ACHN (cell line): ENCODE measurements at places on chromosomes 7 and 10.

DNA sequence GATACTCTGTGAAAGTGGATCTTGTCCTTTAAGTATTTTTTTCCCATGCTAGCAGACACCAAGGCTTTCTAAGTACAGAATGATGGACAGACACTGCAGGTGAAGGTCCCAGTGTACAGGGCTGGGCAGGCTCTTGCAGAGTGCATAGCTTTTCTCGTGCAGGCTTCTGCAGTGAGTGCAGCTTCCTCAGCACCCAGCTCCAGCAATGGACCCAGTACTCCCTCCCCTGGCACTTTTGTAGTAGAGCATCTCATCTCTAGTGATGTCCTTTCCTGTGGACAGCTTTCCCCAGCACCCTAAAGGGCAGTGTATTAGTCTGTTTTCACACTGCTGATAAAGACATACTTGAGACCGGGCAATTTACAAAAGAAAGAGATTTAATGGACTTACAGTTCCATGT lies 104.3 kb downstream of the CUL2 start:
- DNase-seq = peak; percentile 22

- no peak for DNase-seq
Observed at GRCh38 chr7:130350945-130351790, 6.6 kb downstream of the CPA5 start.

GRCh38 chr10:69093933-69094332 lies 6.0 kb downstream of the SRGN start:
- DNase-seq = peak; percentile 51

- DNase-seq = peak; percentile 81
Observed at GRCh38 chr10:33008499-33009243, 50.6 kb upstream of the ITGB1 start.

- DNase-seq = peak; percentile 28
Observed at GRCh38 chr10:69869291-69869961, 67.7 kb downstream of the COL13A1 start.

GRCh38 chr10:101601541-101601940 lies 13.4 kb downstream of the DPCD start:
- DNase-seq = no peak

DNA sequence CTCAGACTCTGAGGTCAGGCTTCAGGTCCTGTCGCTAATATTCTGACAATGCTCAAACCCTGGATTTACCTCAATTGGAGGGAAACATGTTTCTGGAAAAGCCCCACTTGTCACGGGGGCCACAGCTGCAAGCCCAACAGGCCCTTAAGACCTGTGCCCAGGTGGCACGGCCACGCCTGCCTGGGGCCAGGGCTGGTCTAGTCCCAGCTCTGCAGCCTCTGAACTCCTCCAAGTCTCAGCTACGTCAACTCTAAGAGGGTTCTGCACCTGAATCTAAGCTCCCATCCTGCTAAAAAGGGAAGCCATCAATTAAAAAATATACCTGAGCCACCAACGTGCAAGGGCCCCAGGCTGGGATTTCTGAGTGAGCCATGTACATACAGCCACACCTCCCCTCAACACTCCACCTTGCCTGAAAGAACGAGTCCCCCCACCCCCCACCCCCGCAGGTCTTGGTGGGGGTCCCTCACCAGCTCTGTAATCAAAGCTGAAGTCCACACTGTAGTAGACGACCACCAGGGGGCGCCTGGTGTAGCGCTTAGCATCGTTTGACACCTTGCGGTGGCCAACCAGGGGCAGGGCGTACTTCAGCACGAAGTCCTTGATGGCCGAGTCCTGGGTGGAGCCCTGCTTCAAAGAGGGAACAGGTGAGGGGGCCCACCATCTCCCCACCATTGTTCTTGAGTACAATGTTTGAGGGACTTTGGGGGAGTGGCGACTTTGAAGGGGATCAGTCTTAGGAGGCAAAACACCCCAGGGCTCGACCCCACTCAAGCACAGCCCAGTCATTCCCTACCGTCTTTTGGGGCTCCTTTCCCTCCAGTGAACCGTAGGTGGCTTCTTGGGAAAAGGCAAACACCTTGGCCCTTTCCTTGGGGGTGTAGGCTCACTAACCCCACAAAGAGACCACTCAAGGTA lies 22.6 kb downstream of the PDIA4 start:
- peak; percentile 73 for DNase-seq

GRCh38 chr7:20700453-20701227 lies 85.2 kb downstream of the ABCB5 start:
- DNase-seq = no peak

DNA sequence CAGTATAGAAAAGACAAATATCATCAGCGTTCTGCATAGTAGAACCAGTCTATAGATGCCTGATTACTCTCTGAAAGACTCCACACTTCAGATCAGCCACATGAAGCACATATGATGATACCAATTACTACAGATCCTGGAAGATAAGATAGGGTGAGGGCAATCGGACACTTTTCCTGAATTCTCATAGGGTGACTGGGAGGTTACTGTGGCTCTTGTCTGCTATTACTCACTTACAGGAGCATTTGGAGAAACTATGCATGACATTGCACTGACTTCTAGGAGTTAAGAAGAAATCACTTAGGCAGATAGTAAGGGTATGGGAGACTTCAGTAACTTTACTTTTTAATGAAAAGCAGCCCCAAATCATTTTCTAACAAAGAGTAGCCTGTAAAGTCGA lies 1140.9 kb downstream of the XPNPEP1 start:
- DNase-seq = no peak

- DNase-seq = no peak
Observed at GRCh38 chr10:124221356-124222317, 128.2 kb upstream of the CHST15 start.

DNA sequence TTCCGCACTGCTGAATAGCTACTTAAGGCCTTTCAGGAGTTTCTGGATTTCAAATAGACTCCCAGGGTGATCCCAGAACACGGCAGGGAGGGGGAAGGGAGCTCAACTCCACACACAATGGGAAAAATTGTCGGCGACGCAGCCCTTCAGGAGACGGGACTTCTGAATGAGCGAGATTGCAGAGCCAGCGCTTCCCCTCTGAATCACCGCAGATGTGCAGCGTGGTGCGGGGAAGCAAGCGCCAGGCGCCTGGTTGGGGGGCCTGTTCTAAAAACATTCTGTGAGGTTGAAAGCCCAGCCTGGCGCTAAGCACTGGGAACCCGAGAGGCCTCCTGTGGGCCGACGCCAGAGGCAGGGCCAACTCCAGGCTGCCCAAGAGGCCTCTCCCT lies 163.3 kb downstream of the MAD1L1 start:
- no peak for DNase-seq

DNA sequence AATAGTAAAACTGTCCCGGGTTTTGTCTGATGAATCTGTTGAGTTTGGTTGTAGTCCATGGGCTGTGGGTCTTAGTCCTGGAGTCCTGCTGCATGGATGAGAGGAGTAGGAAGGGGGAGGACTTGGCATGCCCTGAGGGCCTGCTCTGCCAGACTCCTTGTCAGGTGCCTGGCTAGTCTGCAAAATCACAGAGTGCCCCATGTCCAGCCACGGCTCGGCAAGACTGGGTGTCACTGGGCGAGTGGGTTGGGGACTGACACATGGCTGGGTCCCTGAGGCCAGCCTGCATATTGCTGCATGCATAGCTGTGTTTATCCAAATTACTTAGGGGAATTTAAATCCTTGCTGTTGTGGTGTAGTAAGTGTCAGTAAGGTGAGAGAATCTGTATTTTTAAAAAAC lies 9.7 kb downstream of the MINDY4 start:
- no peak for DNase-seq

DNA sequence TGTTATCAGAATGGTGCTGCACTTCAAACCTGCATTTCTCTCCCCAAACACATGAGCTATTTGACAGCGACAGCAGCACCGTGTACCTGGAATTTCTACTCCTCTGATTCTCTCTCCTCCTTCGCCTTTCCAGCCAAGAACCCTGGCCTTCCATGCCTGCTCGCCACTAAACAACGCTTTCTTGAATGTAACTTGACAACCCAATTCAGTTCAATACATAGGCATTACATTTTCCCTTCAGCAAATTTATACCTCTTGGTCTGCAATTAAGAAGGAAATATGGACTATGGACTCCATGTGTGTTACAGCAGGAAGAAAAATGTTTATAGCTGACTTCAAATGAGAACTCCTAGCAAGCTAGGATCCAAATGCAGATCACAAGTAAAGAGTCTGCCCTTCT lies 162.6 kb upstream of the AUTS2 start:
- no peak for DNase-seq

DNA sequence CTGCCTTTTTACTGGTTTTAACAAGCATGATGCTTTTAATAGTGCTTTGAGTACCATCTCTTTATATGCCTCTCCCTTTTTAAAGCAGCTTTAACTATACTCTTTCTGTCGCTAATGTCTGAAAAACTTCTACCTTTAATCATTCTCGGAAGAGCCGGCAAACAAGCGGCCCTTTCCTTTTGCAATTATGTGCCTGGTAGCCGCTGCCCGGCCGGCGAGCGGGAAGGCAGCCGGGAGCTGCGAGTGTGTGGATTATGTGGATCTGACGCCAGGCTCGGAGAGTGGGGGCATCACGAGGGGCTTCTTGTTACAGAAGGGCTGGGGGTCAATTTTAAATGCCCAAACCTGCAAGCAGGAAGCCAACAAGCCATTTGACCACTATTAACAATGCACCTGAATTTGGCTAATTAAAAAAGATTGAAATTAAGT lies 120.9 kb downstream of the BUB3 start:
- DNase-seq = no peak
